ENCODE measurements at places on chromosomes 16 and 17.
A peak's percentile ranks its signal among the peaks of the same experiment; 100 is the strongest.

DNA sequence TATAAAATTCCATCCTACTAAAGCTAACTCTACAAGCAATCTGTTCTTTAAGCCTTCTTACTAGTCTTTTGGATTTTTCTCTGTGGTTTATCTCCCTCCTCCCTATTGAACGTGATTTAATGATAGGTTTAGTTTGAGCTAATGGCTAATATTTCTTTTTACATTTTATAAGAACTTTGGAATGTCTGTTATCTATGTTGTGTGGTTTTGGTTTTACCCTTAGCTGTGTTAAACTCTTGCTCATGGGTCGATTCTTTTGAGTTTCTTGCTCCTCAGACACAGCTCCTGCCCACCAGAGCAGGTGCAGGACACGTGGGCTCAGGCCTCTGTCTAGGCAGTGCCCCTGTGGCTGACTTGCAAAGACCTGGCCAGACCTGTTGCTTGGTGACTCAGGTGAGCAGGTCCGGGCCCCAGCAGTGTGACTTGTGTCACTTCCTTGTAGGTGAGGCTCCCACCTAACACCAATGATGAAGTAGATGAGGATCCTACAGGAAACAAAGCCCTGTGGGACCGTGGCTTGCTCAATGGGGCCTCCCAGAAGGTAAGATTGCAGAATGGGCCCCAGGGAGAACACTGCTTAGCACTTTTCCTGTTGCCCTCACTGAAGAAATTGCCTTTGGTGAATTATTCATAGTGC lies 45.1 kb downstream of the SF3B3 start:
- DNase-seq = no peak

DNA sequence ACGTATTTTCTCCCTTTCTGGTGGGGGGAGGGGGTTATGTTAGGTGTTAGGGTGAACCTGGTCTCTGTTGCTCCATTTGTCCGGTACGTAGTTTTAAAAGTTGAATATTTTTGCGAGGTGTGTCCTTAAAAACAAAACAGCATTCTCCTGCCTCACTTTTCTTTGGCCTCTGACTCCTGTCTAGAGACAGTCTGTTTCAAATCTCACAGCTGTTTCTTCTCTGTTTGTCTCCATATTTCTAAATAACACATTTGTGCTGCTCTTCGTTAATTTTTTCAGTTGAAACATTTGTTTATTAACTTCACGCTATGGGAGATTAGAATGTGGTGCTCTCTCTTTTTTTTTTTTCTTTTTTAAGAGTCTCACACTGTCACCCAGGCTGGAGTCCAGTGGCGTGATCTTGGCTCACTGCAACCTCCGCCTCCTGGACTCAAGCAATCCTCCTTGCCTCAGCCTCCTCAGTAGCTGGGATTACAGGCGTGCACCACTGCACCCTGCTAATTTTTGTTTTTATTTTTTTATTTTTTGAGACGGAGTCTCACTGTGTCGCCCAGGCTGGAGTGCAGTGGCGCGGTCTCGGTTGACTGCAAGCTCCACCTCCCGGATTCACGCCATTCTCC lies 31.7 kb downstream of the RPA1 start:
- no peak for DNase-seq

DNA sequence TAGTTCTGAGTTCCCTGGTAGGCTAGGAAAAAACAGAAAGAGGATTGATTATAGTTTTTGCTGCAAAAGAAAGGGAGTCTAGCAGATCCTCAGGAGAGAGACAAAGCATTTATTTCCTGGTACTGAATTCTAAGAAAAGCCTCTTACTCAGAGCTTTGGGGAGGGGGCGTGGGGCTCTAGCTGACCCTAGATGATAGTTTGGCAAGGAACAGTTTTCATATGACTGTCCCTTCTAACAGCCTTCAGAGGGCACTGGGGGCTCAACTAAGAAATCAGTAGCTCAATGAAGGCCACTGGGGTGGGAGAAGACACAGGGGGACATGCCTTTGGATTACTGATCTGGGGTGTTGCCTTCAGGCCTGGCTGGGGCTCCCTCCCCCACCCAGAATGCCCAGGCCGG lies 4.0 kb downstream of the CA7 start:
- no peak for DNase-seq

GRCh38 chr17:32831627-32832243 lies 45.2 kb downstream of the MYO1D start:
- DNase-seq = no peak

DNA sequence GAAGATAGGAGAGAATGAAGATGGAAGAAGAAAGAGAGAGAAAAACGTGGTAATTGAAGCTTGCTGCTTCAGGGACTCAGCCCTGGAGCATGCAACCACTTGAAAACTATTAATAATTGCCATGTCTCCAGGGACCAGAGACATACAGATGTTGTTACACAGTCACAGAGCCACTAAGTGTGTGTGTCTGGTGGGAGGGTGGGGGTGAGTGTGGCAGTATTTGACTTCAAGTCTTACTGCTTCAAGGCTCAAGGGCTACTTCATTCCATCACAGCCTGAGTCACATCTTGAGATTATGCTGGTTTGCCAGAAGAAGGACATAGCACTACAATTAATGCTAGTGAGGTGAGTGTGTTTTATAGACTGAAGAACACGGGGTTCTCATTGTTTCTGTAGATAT lies 202.2 kb downstream of the CDH8 start:
- no peak for DNase-seq

- DNase-seq = no peak
Measured at GRCh38 chr17:64015447-64015846, 5.0 kb downstream of the ICAM2 start.

- DNase-seq = no peak
Measured at GRCh38 chr17:35586569-35587073, 501 bp upstream of the AP2B1 start.

DNA sequence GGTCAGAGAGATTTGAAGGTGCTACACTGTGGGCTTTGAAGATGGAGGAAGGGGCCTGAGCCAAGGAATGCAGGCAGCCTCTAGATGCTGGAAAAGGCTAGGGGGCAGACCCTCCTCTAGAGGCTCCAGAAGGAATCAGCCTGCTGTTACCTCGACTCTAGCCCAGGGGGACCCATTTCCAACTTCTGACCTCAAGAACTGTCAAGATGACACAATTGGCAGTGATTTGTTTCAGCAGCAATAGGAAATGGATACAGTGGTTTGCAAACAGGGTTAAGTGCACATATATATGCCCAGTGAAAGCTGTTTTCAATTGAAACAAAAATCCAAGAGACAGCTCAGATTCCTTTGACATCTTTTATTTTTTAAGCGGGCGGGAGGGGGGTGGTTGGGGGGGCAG lies 3.7 kb upstream of the ZDHHC1 start:
- DNase-seq = no peak

- DNase-seq = no peak
Measured at GRCh38 chr16:55849536-55849935, 16.6 kb upstream of the CES1 start.

GRCh38 chr16:12652924-12653323 lies 150.8 kb downstream of the CPPED1 start:
- no peak for DNase-seq

- no peak for DNase-seq
Measured at GRCh38 chr16:65005696-65006095, 116.2 kb downstream of the CDH11 start.

DNA sequence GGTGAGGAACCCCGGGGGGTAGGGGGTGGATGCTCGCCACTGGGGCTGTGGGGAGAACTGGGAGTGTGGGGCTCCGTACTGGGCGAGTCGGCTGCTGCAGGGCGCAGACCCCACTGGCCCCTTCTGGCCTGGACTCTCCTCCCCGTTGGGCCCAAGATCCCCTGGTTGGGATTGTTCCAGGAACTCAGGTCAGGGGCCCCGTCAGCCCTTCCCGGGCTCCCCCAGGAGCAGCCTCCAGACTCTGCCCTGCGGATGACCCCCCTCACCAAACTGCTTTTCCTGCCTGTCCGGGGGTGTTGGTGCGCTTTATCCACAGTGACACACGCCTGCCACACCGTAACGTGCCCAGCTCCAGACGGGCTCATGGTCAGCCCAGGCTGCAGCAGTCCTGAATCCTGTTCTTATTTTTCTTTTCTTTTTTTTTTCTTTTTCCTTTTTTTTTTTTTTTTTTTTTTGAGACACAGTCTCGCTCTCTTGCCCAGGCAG lies 21.1 kb downstream of the CENPX start:
- DNase-seq = no peak

DNA sequence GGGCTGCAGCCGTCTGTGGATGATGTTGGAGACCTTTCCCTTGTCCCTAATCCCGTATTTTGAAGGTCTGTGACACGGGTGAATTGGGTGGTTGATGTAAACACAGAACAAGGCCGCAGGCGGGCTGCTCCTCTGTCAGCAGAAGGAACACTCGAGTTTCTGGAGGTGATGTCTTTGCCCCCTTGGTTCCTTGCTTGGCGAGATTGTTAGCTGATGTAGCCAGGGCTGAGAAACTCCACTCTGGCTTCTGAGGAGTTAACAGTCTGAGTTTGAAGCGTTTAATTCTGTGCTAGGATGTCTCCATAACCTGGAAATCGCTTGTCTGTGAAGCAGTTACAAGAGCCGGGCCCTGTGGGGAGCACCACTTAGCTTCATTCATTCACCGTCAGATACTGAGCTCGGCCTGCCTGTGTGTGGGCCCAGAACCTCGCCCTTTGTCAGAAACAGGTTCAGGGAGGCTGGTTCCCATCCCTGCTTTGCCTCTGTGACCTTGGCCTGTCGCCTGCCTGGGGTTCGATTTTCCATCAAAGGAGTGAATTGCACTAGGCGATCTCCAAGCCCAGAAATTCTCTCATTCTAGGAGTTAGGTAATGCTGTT lies 1.3 kb downstream of the MAPK8IP3 start:
- no peak for DNase-seq

- no peak for DNase-seq
Measured at GRCh38 chr16:78704416-78704815, 605.0 kb downstream of the WWOX start.

GRCh38 chr17:3557768-3558583 lies at the start of gene TRPV3:
Gene TRPV3 (minus strand): TSS chr17:3557812. CDS start chr17:3554850, 2,962 bp downstream.
- peak; percentile 49 for DNase-seq

GRCh38 chr16:23006380-23006779 lies 142.9 kb downstream of the USP31 start:
- DNase-seq = no peak

GRCh38 chr16:66278111-66278531 lies 88.4 kb upstream of the CDH5 start:
- DNase-seq = no peak

GRCh38 chr17:49069585-49070273 lies 62.8 kb upstream of the B4GALNT2 start:
- no peak for DNase-seq

DNA sequence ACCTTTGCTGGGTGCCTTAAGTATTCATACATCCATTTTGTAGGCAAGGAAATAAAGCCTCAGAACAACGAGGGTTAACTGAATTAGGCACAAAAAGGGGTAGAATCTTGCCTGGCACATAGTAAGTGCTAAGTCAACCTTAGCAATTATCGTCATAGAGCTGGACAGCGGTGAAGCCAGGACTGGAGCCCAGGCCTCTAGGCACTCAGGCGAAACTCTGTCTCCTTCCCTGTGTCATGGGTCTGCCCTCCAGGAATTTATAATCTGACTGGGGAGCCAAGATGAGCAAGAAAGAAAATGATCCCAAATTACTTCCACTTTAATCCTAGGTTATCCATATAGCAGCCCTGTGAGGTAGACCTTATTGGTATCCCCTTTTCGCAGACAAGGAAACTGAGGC lies 61.4 kb downstream of the KATNIP start:
- DNase-seq = no peak

DNA sequence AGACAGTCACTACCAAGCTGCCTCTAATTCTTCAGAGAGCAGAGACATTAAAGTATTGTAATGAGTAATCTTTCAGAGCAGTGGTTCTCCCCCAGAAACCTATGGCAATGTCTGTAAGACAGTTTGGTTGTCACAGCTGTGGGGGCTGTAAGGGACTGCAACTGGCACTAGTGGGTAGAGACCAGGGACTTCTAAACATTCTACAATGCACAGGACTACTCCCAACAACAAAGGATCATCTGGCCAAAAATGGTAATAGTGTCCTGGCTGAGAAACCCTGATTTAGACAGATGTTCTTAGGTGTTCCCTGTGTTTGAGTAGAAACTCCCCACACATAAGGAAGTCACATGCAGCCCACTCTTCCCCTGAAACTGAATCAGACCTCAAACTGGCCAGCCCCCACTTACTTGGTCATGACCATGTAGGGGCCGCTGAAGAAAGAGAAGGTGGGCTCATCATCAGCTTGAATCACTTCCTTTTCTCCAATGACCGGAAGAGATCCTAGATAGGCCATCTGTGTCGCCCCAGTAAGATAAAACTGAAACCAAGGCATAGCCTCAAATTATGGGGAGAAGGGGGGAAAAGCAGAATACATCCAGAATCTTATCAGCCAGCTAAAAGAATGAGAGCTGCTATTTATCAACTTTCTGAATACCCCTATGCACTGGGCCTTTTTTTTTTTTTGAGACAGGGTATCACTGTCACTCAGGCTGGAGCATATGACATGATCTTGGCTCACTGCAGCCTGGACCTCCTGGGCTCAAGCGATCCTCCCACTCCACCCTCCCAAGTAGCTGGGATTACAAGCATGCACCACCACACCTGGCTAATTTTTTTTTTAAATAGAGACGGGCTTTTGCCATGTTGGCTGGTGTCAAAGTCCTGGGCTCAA lies 75.8 kb downstream of the TEX14 start:
- no peak for DNase-seq

- peak; percentile 71 for DNase-seq
Measured at GRCh38 chr17:17812211-17813054, 24.4 kb downstream of the SREBF1 start.

GRCh38 chr17:69723741-69724140 lies 309.2 kb downstream of the MAP2K6 start:
- DNase-seq = no peak

GRCh38 chr16:89018282-89019158 lies 41.5 kb upstream of the CBFA2T3 start:
- DNase-seq = no peak

DNA sequence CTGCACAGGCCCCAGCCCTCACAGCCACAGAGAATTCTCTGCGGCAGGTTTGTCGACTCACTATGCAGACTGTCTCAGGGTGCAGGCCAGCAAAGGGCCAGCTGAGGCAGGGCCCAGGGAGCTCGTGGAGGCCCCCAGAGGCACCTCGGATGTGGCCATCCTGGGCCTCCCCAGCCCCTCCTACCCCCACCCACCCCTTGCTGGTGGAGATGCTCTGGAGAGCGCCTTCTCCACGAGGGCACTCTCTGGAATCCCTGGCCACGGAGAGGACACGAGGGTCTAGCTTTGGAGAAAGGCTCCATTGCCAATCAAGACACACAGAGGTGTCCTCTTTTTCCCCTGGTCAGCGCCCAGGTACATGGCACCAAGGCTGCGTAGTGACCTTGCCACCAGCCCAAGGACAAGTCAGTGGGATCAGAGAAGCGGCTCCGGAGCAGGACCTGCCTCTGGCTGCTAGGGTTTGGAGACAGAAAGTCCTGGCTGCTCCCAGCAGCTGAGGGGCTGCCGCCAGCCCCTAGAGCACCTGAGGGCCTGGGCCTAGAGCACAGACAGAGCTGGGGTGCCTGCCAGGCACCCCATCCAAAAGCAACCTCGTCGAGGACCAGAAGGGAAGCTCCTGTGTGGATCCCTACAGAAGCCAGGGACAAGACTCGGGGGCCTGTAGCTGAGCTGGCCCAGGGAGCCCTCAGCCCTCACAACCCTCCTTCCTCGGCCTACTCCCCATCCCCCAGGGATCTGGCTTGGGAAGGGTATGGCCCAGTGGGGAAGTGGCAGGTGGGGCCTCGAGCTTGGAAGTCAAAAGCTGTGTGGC lies 18.7 kb downstream of the ARL2BP start:
- DNase-seq = no peak
